ENCODE measurements at places on chromosomes 3 and 15. TPM values are rescaled to one million over a fixed set of nuclear protein-coding genes. Genes with fewer than 3 reads are reported as not detected.

ADIPOQ gene
- not detected for total RNA-seq

PIK3R4 gene
- total RNA-seq: 28.2 TPM

SORD gene
- 6.4 TPM for total RNA-seq

AMIGO3 gene
- total RNA-seq: 1.2 TPM

CCDC54 gene
- not detected for total RNA-seq

LRRC31 gene
- total RNA-seq: not detected

UPK1B gene
- 2.2 TPM for total RNA-seq

ACKR4 gene
- 0.64 TPM for total RNA-seq

PLSCR5 gene
- not detected for total RNA-seq

LCMT2 gene
- total RNA-seq: 6.7 TPM
